ENCODE measurements at places on chromosomes 12 and 14.
A peak's percentile ranks its signal among the peaks of the same experiment; 100 is the strongest.

DNA sequence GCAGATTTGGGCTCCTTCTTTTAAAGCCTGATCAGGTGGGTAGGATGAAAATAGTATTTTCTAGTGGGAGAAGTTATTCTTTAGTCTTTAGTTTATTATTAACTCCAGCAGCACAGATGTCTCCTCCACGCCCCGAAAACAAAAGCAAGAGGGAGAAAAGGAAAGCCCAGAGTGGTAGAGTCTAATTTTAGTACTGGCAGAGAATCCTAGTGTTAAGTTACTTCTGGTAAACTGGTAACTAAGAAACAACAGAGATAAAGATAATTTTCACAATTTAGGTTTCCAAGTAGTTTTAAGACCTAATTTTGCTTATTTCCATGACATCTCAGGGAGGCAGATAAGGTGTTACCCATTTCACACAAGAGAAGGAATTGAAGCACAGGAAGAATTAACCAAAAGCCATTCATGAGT is 16.3 kb downstream of the ATP5MC2 start:
- DNase-seq = no peak

- DNase-seq = no peak
Measured at GRCh38 chr14:24941719-24942118, 108.2 kb downstream of the STXBP6 start.

GRCh38 chr14:20440882-20441281 is 4.9 kb upstream of the KLHL33 start:
- DNase-seq = no peak

DNA sequence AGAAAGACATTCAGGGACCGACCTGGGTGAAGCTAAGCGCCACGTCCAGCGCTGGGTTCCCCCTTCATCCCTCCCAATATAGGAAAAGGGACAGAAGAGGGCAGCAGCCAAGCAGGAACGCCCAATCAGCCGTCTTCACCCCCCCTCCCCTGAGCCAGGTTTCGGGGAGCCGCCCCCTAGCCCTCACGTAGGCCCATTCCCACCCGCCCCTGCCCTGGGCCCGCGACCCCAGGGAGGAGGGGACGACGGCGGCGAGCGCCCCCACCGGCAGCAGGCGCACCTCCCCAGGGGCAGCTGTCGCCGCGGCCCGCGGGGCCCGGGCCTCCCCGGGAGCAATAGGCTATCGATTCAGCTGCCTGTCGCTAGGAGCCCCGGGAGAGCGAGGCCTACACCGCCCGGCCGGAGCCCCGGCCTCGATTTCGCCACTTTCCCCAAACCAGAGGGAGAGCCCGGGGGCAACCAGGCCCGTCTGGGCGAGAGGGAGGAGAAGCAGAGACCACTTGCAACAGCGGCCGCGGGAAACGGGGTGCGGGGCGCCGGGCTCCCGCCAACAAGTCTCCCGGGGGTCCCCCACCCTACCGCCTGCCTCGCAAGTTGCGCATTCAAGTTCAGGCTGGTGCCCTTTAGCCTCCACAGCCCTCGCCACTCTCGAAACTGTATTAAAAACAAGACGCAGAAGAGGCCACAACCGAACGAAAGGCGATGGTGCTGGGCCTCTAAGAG is 1.3 kb downstream of the DCAF5 start:
- peak; percentile 74 for DNase-seq

DNA sequence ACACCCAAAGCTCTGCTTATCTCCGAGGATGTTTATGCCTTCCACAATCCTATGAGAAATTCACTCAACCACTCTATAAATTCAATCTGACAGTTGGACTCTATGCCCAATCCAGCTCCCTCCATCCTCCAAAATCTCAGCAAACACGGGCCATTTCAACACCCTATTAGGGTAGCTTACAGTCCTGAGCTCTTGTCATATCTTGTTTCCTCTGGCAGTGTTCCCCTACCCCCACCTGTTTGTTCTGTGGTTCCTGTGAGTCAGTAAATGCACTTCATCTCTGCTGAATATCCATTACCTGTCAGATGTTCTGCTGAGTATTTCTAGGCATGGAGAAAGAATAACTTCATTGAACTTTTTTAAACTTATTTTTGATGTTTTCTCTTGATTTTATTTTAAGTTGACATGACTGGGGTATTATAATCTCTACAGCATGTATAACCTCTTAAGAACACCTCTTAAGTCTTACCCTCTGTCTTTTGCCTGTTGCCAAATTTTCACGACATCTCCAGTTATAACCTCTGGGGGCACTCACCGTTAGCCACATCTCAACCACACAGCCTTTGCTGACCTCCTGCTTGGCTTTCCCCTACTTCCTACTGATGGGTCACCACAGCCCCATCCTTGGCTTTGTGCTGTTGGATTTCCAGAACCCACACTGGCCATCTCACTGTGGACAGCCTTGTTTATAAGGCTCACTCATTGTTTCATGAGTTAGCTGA is 317.0 kb upstream of the TMPO start:
- no peak for DNase-seq

DNA sequence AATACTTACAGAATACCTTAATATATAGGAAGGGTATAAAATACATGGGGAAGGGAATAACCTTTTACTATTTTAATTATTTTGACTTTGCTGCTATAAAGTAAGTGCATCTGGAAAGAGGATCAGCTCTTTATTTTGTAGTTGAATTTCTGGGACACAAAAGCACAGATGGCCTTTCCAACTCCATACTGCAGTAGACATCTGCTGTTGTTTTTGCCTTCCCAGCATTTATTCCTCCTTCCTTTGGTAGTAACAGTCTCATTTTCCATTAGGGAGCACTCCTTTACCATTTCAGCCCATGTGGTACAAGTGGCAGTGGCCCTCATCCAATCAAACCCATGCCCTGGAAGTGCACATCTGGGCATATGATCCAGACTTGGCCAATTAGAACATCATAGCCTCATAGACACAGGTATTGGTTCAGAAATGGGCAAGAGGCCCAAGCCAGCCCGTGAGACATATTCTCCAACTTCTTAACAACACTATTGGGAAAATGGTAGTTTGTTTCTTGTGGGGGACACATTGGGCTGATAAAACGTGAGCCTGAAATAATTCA is 64.8 kb upstream of the YARS2 start:
- no peak for DNase-seq

DNA sequence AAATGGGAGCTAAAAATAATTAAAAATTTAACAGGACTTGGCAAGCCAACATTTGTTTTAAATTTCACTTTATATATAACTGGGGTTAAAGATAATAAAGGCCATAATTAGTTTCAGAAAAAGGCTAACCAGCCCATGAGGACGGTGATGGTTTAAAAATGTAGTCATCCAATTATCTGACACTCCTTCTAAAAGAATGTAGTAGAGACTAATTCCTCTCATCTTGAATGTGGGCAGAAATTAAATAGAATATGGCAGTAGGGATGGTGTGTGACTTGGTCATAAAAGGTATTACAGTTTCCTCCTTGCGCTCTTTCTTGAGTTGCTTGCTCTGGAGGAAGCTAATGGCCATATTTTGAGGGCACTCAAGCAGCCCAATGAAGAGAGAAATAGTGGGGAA is 49.1 kb upstream of the PTPRB start:
- DNase-seq = no peak

- DNase-seq = no peak
Measured at GRCh38 chr12:56878010-56878339, 56.2 kb downstream of the SDR9C7 start.

GRCh38 chr12:66163289-66163688 is 6.5 kb downstream of the TMBIM4 start:
- DNase-seq = no peak

DNA sequence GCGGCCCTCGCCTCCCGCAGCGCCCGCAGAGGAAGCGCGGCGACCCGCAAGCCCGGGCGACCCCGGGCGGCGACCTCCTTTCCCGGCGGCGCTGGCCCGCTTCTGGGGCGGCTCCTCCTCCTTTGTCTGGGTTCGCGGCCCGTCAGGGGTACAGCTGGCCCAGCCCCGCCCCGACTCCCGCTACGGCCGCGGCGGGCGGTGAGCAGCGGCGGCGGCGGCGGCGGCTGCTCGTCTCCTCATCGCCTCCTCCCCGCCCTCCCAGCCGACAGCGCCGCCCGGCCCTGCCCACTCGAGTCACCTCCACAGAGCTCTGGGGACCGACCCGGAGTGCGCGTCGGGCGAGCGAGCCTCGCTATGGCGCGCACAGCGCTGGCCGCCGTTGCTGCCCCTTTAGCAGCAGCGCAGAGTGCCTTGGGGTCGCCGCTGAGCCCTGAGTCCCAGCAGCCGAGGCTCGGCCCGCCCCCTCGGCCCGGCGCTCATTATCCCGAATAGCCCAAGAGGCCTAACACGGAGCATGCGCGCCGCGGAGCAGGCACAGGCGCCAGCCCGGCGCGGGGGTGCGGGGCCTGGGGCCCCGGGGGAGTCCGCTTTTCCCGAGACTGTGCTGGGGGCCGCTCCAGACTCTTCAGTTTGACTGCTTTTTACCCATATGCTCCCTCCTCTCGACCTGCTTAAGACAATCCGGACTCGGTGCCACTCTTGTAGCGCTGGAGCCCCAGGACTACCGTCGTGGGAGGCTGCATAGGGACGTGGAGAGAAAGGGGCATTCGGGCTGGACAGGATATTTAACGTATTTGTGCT is at the start of gene SOS2:
TSS of gene SOS2 (minus strand) at position 104 of the 801 bp plus-strand sequence. CDS start 295 bp downstream, outside the sequence.
- peak; percentile 66 for DNase-seq

DNA sequence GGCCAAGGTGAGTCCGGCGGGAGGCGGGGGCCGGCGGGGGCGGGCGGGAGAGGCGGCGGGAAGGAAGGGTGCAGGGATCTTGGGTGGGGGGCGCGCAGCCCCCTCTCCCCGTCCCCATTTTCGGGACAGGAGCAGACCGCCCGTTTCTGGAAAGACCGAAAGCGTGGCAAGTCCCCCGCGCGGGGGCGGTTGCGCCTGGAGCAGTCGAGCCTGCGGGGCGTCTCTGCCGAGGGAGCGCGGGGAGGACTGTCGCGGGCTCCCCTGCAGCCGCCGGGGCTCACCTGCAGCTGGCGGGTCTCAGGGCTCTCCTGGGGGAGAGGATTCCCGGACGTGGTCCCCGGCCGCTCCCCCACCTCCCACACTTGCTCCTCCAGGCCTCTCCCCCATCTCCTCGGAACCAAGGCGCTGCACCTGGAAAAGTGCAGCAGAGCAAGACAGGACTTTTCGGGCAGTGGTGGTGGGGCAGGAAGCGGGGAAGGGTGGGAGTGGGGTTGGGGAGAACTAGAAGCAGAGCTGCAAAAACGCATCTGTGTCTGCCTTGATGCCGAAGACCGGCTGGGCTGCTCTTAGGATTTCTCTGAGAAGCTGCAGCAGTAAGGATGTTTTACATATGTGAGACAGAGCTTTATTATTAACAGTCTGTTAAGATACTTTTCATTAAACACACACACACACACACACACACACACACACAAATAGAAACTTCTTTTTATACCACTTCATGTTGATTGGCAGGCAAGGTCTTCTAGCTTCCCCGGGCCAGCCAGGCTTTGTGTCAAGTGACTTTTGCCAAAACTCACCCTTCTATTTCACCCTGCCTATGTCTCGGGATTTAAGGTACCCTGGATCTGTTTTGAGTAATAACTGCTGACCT is 677 bp downstream of the C12orf75 start:
- peak; percentile 39 for DNase-seq

DNA sequence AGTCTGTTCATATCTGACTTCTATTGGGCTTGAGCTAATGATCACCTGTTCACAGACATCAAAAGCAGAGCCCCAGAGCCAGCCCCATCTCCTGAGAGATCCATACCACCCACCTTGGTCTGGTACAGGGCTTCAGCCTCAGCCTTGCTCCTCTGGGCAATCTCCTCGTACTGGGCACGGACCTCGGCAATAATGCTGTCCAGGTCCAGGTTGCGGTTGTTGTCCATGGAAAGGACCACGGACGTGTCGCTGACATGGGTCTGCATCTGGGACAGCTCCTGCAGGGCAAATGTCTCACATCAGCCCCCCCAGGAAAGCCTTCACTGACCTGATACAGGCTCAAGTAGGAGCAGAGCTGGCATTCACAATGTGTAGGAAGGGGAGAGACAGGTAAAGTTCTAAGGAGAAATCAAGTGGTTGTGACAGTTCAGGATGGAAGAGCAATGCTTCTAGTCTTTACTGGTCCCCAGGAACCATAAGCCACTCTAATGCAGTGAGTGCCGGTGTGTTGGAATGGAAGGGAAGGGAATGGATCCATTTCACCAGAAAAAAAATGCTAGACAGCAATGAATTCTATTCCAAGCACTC is 5.2 kb downstream of the KRT4 start:
- DNase-seq = no peak

DNA sequence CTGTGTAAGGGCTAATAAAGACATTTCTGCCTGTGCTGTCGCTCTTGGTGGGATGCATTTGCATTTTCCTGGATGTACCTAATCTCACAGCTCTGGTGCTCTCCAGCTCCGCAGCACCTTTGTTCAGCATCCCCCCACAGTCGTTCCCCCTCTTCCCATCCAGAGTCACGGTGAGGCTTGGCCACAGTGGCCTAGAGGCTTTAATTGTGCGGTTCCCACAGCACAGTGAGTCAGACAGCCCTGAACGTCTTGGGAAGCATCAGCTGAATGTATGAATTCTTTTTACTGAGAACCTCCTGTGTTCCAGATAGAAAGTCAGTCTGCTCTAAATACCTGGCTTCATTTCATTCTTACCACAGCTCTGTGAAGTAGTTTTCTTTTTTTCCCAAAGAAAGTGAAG is 28.7 kb downstream of the MLXIP start:
- DNase-seq = no peak
